Stimulated activated naive B cell treated with anti-CD40 and anti-IgM and Interleukin-4, amounts not matched to agents 10 μg/mL and 1 μg/mL and 100 μg/mL, for 72 hours (primary cell): ENCODE measurements at places on chromosomes 1 and 21.

DNA sequence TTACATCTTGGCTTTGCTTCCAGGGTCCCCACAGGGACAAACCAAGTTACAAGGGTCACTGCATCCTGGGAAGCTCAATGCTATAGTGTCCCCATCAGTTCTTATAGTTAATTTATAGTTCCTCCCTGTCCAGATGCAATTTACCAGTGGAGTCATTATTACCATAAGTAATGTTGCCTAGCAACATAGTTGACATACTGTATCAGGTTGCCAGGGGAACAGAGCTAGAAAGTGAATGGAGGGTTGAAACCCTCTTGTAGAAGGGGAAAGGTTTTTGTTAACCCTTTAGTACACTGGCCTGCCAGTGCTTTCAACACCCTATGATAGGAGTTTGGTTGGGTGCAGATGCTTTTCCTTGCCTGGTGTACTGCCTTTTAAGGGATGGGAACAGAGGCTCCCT lies 34.3 kb upstream of the TTC4 start:
- DNase-seq, result no peak

DNA sequence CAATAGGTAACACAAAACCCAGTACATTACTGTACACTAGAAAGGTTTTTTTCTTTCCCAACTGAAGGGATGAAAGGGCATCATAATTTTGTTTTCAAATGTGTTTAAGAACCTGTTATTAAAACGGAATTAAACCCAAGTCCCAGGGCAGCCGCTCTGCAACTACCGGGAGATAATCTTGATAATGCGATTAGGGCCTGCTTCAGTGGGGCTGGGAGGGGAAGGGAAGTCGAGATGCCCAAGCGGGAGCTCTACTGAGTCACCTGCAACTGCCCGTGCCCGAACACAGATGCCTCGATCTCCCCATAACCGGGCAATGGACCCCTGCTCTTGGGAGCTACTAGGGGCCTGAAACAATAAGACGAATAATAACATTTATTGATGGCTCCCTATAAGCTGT lies 61.4 kb downstream of the KAZN start:
- no peak for DNase-seq

DNA sequence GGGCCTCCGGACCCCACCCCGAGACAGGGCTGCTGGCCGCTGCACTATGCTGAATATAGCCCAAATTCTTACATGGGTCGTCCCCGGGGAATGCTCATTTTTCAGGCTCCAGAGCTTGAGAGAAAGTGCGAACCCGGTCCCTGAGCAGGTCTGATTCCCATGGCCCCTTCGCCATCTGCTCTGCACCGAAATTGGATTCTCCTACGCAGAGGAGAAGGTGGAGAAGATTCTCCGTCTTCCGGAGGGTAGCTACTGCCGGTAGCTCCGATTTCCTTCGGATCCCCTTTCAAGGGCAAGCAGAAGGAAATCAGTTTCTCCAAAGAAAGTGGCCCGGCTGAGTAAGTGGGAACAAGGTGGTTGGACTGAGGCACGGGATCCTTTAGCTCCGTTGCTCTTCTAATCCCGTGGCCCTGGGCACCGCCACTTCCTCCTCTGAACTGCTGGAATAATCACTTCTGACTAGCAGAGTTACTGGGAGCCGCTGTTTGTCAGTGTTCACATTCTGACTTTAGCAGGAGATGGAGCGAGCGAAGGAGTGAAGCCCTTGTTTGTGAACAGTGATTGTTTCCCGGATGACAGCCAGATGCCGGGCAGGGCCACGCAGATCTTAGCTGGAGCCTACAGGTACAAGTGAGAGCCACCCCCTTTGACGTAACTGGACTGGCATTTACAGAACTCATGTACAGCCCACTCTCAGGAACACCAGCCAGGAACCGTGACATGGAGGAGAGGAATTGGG lies 1.1 kb upstream of the ZNF496 start:
- DNase-seq, result no peak

DNA sequence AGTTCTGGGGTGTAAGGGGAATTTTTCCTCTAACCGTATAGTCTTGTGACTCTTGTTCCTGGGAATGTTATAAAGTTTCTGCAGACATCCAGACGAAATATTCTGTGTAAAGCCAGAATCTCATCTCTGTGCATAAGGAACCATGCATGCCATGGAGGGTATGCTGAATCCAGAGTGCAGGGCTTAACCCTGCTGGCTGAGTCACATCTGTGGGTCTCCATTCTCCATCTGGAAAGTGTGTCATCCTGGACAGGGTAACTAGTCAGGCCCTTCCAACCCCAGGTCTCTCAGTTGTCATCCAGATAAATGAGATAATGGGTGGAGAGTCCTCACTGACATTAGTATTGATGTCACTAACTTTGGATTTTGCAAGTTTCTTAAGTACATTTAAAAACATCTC lies 48.8 kb downstream of the ATP5PO start:
- DNase-seq, result no peak

GRCh38 chr1:86499987-86500593 lies 31.4 kb downstream of the CLCA1 start:
- no peak for DNase-seq

DNA sequence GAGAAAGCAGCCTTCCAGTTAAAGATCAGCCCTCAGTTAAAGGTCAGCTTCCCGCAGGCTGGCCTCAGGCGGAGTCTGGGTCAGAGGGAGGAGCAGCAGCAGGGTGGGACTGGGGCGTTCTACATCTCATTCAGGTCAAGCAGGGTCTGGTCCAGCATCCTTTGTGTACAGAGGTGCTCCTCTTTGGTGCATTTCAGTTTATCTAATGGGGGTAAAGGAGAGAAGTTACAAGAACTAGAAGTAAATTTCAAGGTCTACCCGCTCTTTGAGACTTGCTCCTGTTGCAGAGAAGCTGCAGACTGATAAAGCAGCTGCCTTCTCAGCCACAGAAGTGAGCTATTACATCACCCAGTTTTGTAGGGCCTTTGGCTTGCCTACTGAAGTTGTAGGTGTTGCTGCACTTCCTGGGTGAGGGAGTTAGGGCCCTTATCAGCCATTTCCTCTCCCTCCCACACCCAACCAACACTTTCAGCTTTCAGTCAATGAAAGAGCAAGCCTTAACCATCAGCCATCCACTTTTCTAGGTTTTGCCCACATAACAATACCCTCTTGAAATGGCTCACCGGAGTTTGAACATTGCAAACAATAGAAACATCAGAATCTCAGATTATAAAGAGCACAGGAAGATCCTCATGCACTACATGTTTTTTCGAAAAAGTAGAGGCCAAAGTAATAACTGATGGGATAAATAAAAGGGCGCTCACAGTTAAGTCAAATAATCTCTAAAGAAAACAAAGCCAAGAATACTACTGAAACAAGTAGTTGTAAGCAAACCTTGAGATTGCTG lies 2.8 kb upstream of the NUP210L start:
- DNase-seq, result peak; percentile 6
